ENCODE measurements at places on chromosomes 12 and 14. TPM values are rescaled to one million over a fixed set of nuclear protein-coding genes. Genes with fewer than 3 reads are reported as not detected.

The MYF5 gene
- total RNA-seq: not detected

The KIF5A gene
- 0.17 TPM for total RNA-seq

The FRMD6 gene
- total RNA-seq: 228 TPM

The MIP gene
- not detected for total RNA-seq

The ERBB3 gene
- 0.88 TPM for total RNA-seq

DNA sequence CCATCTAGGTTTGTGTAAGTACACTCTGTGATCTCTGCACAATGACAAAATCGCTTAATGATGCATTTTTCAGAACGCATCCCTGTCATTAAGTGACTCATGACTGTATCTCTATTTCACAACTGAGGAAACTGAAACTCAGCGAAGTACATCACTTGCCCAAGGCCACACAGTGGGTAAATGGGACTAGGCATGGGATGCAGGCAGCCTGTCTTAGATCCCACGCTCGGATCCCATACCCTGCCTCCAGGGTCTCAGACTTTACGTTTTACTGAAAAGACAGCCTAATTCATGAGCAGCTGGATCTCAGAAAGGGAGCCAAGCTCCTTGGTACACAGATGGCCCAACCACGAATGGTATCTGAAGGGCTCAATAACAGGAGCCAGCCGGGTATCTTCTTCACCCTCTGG is 2.4 kb upstream of the MLEC start:
- no peak for DNase-seq

DNA sequence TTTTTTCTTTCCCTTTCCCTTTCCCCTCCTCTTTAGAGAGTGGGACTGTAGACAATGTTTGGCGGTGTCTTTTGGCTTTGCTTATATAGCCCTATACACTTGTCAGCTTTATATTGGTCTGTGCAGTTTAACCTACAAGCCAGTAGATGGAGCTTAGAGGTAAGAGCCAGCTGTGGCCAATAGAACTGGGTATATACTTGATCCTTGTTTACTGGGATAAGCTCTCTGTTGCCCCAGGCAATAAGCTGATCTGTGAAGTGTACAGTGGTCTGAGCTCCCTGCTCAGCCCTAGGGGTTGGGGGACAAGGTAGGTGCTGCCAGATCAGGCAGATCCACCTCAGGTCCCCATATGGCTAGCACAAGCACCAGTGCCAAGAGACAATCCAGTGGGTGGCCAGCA is 434.1 kb downstream of the NOVA1 start:
- peak; percentile 41 for DNase-seq

GRCh38 chr14:92945959-92946846 is 23.3 kb downstream of the CHGA start:
- peak; percentile 79 for DNase-seq

DNA sequence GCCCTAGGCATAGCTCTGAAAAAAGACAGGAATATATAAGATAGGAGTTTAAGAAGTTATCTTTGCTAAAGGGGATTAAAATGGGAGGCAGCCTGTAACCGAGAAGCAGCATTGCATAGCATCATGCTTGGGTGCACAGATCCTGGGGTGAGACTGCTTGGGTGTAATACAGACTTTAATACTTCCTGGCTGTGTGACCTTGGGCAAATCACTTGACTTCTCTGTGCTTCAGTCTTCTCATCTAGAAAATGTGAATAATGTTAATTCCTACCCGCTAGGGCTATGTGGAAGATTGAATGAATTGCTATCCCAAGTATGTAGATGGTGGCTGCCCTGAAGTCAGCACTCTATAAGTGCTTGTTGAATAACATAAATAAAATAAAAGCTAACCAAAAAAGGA is 204.5 kb downstream of the TMEM132C start:
- DNase-seq: no peak

DNA sequence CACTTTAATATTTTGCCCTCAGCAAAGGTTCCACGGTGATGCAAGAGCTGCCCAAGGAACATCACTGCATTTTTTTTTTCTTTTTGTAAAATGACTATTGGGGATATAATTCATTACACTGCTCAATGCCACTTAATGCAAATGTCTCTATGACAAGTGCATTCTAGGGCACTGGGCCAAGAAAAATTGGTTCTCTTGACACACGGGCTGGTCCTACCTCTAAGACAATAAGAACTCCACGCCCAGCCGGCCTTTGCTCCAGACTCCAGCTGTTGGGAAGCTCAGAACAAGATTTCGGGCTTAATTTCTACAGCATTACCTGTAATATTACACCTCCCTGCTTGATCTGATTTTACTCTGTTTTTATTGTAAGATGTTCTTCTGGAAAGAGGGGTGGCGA is 48.8 kb upstream of the VRK1 start:
- no peak for DNase-seq

- DNase-seq: no peak
Observed at GRCh38 chr14:58826845-58827686, 189.3 kb downstream of the DACT1 start.

GRCh38 chr14:64235652-64236640 is 58.2 kb downstream of the ESR2 start:
- DNase-seq: no peak

GRCh38 chr12:62767946-62768345 is 167.0 kb downstream of the PPM1H start:
- DNase-seq: no peak

- peak; percentile 100 for DNase-seq
Observed at GRCh38 chr12:105485321-105485910, 154.9 kb downstream of the C12orf75 start.

DNA sequence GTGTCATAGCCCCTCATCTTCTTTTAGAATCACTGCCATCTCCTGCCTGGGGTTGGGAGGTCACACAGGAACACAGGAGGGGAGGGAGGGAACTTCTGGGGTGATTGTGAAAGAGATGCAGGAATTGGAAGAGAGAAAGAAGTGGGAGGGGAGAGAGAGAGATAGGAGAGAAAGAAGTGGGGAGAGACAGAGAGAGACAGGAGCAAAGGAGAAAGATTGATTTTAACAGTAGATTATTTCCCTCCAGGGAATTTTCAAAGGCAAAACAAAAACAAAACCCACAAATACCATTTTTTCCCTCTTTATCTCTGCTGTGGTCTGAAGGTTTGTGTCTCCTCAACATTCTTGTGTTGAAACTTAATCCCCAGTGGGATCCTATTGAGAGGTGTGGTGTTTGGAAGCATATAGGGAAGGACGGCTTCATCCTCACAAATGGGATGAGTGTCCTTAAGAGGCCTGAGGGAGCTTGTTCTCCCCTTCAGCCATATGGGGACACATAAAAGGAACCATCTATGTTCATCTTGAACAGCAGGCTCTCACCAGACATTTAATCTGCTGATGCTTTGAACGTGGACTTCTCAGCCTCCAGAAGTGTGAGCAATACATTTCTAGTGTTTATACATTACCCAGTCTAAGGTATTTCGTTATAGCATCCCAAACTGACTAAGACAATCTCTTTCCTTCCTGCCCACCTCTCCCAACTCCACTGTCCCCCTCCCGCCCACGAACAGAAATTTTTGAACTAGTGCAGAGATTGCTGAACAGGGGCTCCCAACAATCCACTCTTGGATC is 134.9 kb upstream of the MAX start:
- no peak for DNase-seq

DNA sequence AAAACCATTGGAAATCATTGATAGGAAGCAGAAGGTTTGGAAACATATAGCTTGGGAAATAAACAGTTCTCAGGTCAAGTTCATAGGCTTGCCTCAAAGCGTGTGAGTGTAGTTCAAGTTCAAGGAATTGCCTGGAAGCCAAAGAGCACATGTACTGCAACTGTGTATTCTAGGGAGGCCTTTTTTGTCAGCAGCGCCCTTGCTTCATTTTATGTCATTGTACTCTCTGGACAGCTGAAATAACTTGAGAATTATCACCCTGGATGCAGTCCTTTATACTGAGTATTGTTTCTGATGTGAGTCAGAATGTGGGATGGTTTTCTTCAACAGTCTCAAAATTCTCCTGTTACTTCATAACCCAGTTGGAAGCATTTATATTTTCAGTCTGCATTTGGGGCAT is 16.0 kb upstream of the EVL start:
- DNase-seq: peak; percentile 15

- no peak for DNase-seq
Observed at GRCh38 chr14:93859957-93860356, 67.2 kb upstream of the FAM181A start.

GRCh38 chr14:77459072-77459723 is 1.3 kb downstream of the AHSA1 start:
- peak; percentile 90 for DNase-seq

DNA sequence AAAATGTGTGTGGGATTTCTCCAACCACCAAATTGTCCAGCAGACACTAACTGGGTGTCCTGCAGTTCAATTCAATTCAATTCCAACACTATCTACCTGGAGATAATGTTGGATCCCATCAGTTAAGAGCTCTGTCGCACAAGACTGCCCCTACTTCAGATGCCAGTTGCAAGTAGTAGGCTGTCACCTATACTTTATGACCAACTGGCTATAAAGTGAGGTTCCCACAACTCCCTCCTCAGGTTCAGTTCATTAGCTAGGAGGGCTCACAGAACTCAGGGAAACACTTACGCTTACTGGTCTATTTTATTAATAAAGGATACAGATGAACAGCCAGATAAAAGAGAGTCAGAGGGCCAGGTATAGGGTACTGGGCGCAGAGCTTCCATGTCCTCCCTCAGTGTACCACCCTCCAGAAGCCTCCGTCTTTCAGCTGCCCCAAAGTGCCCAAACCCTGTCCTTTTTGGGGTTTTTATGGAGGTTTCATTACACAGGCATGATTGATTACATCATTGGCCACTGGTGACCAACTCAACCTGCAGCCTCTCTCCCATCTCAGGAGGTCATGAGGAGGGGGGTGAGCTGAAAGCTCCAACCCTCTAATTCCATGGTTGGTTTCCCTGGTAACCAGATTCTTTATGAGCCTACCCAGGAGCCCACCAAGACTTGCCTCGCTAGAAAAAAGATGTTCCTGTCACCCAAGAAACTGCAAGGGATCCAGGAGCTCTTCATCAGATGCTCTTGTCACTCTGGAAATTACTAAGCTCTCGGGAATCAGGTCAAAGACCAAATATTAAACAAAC is 7.5 kb upstream of the SERPINA5 start:
- no peak for DNase-seq

GRCh38 chr12:91111366-91112325 is at the start of gene LUM:
Gene LUM (minus strand): TSS chr12:91111494. CDS start chr12:91108979, 2,515 bp downstream.
- no peak for DNase-seq

GRCh38 chr12:111443086-111443485 is 37.4 kb downstream of the SH2B3 start:
- no peak for DNase-seq

- DNase-seq: peak; percentile 95
Observed at GRCh38 chr12:56119361-56119796, 1.3 kb downstream of the ZC3H10 start.

DNA sequence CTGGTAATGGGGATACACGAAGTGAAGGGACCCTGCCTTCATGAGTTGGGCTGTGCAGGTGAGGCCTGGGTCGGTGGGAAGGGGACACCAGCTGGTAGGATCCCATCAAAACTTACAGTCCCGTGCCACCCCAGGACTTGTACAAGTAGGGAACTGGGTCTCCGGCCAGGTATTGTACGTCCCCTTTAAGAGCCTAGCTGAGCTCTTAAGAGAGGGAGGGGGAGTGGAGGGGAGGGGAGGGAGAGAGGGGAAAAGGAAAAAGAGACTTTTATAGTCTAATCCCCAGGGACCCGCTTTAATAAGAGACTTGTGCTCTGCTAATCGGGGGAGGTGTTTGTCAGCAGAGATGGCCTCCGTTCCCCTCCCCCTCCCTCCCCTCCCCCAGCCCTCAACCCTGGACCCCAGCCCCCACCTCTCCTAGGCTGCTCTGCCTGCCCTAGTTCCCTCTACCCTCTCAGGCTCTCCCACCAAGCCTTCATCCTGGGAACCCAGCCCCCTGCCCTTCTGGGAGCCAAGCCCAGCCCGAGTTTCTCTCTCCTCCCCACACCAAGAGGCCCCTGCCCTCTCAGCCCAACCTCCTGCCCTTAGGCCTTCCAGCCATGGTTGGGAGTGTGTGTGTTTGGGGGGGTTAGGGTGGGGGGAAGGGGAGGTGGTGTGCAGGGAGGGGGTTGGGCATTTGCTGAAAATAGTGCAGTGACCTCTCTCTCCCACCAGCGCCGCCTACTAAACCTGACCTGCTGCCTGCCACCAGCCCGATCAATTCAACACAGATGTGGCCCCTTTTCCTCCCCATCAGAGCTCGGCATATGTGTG is 2.6 kb downstream of the GDF11 start:
- no peak for DNase-seq

GRCh38 chr14:34678306-34678705 is 36.1 kb downstream of the CFL2 start:
- DNase-seq: peak; percentile 54

DNA sequence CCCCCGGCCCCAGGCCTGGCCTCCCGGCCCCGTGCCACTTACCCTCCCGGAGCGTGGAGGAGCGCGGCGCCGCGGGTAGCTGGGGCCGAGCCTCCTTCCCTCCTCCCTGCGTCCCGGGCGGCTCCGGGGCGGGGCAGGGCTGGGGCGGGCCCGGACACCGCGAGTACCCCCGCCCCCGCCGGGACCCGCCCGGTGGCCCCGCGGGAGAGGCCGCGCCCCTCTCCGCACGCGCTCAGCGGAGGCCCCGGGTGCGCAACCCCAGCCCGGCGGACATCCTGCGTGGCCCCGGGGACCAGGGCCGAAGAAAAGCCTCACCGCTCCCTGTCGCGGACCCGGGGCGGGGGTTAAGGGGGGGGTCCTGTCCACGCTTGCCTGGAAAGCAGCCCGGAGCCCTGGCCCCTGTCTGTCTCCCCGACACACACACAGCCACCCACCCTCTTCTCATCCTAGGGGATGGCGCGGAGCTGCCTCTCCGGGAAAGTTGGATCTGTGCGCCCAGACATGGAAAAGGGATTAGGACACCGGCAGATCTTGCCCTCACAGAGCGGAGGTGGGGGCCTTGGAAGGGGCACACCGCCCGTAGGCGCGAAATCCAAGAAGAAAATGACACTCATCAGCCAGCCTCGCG is at the start of gene SYNE3:
Gene SYNE3 (minus strand): TSS at position 97 of the 628 bp plus-strand sequence. CDS start 40,829 bp downstream, outside the sequence.
- no peak for DNase-seq

GRCh38 chr14:33740531-33740930 is 210.3 kb downstream of the EGLN3 start:
- no peak for DNase-seq

- DNase-seq: no peak
Observed at GRCh38 chr12:102281231-102281630, 83.6 kb upstream of the PMCH start.

DNA sequence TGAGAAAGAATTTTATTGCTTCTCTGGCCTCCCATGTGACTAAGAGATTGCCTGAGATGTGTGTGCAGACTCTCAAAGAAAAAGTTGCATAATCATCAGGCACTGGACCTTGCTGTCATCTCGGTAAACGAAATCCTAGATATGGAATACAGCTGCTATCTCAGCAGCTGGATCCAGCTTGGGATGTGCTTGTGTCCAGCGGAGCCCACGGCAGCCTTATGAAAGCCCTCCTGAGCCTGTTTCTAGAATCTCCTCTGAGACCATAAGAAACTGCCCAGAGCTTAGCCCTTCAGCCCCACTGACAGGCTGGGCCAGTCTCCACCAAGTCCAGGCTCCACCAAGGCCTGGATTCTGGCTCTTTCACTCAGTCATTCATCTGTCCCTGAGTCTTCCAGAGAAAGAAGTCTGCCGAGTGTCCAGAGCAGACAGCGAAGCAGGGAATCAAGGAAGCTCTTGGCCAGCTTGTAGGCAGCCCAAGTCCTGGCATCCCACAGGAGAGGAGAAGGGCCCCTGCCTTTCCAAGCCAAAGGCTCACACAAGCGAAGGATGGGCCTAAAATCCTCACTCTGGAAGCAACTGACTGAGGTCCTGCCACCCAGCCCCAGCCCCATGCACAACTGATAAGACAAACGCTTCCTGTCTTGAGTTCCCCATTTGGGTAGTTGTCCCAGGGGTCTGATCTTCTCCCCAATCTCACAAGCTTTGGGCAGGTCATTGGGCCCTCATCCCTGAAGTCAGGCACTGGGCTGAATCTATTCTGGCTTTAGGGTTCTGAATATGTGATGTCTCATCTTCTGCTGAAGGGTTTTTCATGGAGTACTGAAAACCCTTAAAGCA is 97.8 kb downstream of the SEC23A start:
- no peak for DNase-seq
